ENCODE measurements at places on chromosomes 1 and 21. TPM values are rescaled to one million over a fixed set of nuclear protein-coding genes. Genes with fewer than 3 reads are reported as not detected.

Gene SMG7
- total RNA-seq = 65.9 TPM

Gene ADAMTS4
- total RNA-seq = 7.8 TPM

Gene OR14K1
- total RNA-seq = not detected

DNA sequence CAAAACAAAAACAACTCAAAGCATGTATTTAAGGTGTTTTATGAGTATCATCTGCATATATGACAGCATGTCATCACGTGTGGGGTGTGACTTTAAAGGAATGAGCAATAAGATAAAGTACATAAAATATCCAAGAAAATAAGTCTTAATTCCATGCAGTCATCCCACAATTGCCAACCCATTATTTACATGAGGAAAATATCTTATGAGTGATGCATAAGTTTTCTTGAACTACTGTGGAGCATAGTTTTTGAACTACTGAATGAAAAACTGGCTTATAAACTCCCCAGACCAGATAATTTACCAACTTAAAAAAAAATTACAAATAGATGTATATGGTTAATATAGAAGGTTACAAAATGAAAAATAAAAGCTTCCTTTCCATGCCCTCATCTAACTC, 29.7 kb upstream of the MTMR11 start:
- H3K27me3 ChIP-seq = no peaks in the 10 kb centered on the region
- H3K27ac ChIP-seq = no peak overlapping the region
- H3K4me3 ChIP-seq = no peak overlapping the region
- no peak for DNase-seq

Gene LCE6A
- total RNA-seq = not detected

DNA sequence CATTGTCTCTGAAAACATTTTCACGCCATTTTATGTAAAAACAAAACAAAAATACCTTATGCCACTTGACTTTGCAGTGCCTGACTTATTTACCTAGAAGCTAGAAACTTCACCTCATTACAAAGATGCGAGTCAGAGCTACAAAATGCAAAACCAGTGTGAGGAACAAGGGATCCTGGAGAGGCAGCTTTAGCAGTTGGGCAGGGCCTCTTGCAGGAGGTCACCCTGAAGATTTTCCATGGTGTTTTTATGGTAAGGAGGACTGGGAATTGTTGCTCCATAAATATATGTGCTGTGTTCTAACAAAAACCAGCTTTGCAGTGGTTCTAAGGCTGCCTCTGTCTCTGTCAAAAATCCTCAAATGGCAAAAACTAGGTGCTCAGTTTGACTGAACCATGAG, 36.4 kb upstream of the TARBP1 start:
- H3K36me3 ChIP-seq = no peaks in the 10 kb centered on the region
- DNase-seq = no peak
- no peak overlapping the region for H3K4me3 ChIP-seq
- H3K4me1 ChIP-seq = peaks cover 14% of the 10 kb centered on the region
- no peaks in the 10 kb centered on the region for H3K27me3 ChIP-seq

Gene CAMSAP2
- total RNA-seq = 34.8 TPM

Measured in upper lobe of right lung (tissue), 1 donor.